ENCODE measurements at places on chromosomes 7 and 10.

GRCh38 chr10:48494611-48495010 is 110.3 kb downstream of the ARHGAP22 start:
- no peak for DNase-seq

GRCh38 chr7:141466151-141466904 is 84.9 kb upstream of the AGK start:
- DNase-seq: no peak

DNA sequence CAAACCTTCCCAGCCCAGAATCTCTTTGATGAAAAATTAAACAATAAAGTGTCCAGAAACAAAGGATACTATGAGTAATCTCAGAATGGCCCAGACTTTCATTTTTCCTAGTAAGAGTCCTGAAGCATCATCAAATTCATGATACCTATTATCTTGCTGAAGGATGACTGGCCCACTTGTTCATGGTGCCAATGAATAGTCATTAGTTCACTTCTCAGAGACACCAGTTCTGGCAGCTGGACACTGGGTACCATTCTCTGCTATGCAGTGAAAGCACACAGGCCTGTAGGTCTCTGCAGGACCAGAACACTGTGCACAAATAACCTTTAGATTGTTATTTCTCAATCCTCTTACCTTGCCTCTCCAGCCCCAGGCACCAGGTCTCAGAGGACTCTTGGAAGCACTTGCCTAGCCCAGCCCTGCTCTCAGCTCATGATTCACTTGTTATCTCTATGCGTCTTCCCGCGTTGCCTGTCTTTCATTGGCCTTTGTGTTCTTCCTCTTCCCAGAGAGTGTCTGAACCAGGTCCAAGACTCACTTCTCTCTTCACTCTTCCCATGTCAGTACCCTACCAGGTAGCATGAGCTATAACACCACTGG is 98.1 kb upstream of the AGBL3 start:
- DNase-seq: no peak

- DNase-seq: no peak
Measured at GRCh38 chr7:54932818-54933543, 85.8 kb upstream of the EGFR start.

DNA sequence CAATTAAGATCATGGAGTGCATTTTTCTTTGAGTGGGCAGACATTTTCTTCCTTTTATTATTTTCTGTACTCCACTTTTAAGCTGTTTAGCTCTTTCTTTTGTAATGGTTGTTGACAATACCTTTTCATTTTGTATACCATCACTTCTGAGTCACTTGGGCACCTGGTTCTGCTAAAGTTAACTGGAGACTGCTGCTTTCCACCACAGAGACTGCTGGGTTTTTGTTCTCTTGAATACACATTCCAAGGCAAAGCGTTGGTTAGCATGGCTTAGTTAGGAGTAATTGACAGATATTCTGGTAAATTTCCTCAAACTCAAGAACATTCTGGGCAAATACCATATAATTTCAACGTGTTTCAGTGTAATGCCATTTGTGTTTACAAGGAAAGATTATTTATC is 541.9 kb upstream of the CELF2 start:
- no peak for DNase-seq

DNA sequence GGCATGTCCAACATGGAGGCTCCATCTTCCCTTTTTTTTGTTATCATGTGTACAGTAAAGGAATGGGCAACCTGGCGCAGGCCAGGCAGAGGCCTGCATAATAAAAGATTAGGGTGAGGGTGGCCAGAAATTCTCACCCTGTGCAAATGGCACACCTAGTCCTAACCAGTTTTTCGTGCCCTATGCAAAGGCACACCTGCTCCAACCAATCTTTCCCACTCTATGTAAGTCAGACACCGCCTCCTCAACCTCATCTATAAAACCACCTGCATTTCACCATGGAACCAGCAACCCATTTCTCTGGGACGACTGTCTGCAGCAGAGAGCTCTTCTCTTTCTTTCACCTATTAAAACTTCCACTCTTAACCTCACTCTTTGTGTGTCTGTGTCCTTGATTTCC is 16.1 kb downstream of the TBATA start:
- DNase-seq: no peak

- DNase-seq: no peak
Measured at GRCh38 chr10:24664991-24665390, 58.7 kb downstream of the ARHGAP21 start.

DNA sequence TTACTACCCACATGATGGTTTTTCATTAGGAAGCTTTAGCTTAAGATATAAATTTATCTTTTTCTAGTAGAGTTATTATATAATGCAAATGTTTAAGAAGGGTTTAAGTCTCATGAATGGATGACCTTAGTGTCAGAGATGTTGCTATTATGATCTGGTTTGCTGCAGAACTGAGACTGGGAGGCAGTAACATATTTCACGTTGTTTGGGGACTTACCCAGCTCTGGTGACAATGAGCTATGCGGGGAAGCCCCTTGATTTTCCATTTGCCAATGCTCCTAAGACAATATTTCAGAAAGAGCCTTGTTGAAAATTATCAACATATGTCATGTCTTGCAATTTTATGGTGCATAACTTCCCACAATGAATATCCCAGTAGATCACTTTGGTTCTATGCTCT is 754.6 kb downstream of the REEP3 start:
- DNase-seq: no peak

GRCh38 chr10:2202401-2202800 is 465.1 kb upstream of the ADARB2 start:
- DNase-seq: no peak

DNA sequence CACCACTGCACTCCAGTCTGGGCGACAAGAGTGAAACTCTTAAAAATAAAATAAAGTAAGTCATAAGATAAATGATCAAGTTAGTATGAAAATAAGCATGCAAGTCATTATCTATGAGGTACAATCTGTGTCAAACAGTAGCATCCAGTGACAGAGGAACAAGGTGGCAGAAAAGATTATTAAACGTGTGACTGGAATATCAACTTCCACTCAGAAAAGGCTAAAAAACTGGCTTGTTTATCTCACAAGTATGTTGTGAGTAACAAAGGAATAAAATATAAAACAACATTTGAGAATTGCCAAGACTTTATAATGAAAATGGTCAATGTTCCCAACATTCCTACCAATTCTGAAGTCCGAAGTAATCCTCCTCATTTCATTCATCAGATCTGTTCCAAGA is 30.3 kb downstream of the ITGB1 start:
- DNase-seq: no peak

- no peak for DNase-seq
Measured at GRCh38 chr10:13231190-13231589, 3.0 kb downstream of the UCMA start.

DNA sequence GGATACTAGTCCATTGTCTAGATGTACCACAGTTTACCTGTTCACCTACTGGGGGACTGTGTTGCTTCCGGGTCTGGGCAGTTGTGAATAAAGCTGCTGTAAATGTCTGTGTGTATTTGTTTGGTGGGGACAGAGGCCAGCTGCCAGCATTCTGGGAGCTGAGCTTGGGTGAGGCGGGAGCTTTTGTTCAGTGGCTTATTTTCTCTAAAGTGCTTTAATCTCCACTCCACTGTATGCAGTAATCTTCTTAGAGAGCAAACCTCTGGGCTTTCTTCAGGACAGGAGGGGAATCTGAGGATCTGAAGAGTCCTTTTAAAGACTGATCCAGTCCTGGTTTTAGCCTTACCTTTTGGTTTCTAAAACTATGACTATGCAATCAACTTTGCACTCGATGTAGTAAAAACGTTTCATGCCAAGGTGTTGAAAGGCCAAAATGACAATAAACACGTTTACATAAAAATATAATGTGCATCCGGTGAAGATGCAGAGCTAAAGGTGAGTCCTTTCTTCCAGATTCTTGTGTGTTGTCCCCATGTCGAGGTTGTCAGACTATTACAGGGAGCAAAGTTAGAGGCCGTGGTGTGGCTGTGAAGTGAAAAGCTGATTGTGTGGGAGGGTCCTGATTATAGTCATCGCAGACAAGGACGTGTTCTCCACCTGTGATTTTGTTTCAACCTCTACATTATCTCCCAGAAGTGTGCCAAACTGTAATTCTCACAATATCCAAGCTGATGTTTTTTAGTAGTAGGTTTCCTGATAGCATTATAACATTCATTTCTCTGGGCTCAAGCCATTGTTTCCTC is 279.8 kb downstream of the CAMK1D start:
- DNase-seq: no peak

GRCh38 chr10:61135276-61135721 is 191.3 kb upstream of the RHOBTB1 start:
- no peak for DNase-seq

DNA sequence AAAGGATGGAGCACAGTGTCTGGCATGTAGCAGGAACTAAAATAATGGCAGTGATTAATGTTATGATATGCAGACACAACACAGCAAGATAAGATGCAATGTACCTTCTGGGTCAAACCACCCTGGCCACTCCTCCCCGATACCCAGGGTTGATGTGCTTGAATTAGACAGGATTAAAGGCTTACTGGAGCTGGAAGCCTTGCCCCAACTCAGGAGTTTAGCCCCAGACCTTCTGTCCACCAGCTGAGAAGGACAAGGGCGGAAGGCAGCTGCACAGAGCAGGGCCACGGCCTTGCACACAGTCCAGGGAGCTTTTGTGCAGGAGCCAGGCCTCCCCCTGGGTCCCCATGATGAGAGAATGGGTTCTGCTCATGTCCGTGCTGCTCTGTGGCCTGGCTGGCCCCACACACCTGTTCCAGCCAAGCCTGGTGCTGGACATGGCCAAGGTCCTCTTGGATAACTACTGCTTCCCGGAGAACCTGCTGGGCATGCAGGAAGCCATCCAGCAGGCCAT is at the start of gene RBP3:
RBP3 (plus strand) TSS at position 226 of the 514 bp plus-strand sequence; CDS start at position 348, 122 bp downstream.
- DNase-seq: no peak

GRCh38 chr7:1410992-1411391 is 48.3 kb downstream of the MICALL2 start:
- no peak for DNase-seq

GRCh38 chr10:73576178-73576889 is 14.8 kb downstream of the USP54 start:
- no peak for DNase-seq

GRCh38 chr7:92622685-92623084 is 32.5 kb upstream of the FAM133B start:
- DNase-seq: no peak

DNA sequence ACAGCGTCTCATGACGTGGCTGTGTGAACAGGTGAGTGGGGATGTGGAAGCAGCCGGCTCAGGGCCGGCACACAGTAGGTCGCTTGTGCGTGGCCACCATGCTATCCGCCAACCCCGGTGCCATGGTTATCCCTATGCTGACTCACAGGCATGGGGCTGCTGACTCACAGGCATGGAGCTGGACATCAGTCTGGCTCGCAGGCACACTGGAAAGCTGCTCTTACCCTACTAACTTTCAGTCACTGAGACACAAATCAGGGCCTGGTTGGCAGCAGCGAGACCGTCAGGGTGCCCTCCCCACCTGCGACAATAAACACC is 341.9 kb downstream of the PTPRN2 start:
- no peak for DNase-seq

DNA sequence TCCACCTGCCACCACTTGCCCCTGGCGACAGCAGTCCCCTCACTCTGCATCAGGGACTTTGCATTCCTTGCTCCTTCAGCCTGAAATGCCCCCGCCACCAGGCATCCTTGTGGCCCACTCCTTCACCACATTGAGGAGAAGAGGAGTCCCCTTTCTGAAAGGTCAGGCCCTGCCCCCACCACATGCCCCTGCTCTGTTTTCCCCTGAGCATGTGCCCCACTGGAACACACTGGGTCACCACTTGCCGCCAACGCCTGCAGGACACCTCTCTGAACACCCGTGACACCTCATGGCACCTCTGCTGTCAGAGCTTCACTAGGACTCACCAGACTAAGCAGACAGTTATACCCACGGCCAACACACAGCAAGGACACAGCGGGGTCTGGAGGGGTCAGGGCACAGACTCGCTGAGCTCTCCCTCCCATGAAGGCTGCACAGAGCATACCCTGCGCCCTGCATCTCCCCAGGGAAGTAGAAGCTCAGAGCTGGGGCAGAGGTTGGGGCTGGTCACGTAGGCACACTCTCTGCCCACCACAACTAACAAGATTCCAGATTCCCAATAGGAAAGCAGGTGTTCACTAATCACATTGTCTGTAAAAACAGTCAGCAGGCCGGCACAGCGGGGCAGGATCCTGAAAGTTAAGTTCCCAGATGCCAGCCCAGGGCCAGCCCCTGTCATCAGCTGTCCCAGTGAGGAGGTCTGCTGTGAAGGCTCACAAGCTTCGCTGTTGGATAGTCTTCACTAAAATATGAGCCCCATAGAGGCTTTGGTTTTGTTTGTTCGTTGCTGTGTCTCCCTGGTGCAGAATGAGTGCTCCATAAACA is 5.8 kb upstream of the AOC1 start:
- DNase-seq: no peak

- no peak for DNase-seq
Measured at GRCh38 chr7:86914551-86914950, 144.9 kb downstream of the ELAPOR2 start.

- DNase-seq: no peak
Measured at GRCh38 chr10:104232613-104233102, 494 bp upstream of the CFAP43 start.

DNA sequence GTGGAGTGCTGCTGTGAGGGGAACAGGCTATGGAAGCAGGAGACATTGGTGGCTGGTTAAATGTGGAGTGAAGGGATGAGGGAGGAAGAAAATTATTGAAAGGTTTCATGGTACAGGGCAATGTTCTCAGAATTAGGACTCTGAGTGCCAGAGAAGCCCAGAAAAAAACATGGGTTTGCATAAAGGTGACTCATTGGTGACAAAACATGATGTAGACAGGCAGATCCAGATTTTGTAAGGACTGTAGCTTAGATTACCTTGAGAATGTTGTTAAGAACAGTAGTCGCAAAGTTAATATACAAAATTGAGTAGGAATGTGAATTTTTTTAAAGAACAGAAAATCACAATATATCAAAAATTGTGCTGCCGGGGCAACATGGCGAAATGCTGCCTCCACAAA is 134.9 kb upstream of the ZNF438 start:
- DNase-seq: no peak

GRCh38 chr10:128629111-128630096 is 503.2 kb upstream of the MKI67 start:
- peak; percentile 78 for DNase-seq

- no peak for DNase-seq
Measured at GRCh38 chr10:68327889-68328786, 3.7 kb upstream of the HNRNPH3 start.

DNA sequence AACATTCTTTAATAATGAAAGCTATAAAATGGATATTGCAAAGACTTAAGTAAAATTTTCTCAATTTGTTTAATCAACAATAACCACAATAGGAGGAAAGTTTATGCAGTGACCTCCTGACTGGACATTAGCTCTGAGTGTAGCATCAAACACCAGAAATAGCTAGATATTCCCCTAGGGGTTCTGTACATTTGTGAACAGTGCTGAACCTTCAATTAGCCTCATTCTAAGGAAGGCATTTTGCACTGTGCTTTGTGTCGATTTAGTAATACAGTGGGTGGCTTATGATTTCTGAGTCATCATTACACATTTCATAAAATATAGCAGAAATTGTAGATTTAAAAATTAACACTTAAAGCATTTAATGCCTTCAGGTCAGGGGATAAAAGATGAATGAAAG is 367.3 kb upstream of the PCDH15 start:
- DNase-seq: no peak

- DNase-seq: no peak
Measured at GRCh38 chr10:60722623-60723022, 55.7 kb upstream of the CDK1 start.

GRCh38 chr7:105814481-105814880 is 61.9 kb downstream of the ATXN7L1 start:
- DNase-seq: no peak
